ENCODE measurements at places on chromosomes 5 and 9.

DNA sequence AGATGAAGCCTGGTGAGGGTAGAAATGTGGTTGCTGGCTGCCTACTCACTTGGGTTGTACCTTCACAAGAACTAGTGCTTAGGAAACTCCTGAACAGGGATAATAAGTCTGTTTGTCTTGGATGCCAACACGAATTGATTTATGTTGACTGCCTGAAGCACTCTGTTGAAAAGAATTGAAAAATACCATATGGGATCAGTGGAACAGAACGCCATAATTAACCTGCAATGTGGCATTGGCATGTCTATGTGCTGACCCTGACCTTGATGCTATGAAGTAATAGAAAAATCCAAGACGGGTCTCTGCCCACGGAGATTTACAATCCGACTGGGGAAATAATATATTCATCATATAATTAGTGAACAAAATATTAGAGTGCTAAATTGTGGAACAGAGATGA is 10.5 kb downstream of the LIX1 start:
- DNase-seq: no peak

DNA sequence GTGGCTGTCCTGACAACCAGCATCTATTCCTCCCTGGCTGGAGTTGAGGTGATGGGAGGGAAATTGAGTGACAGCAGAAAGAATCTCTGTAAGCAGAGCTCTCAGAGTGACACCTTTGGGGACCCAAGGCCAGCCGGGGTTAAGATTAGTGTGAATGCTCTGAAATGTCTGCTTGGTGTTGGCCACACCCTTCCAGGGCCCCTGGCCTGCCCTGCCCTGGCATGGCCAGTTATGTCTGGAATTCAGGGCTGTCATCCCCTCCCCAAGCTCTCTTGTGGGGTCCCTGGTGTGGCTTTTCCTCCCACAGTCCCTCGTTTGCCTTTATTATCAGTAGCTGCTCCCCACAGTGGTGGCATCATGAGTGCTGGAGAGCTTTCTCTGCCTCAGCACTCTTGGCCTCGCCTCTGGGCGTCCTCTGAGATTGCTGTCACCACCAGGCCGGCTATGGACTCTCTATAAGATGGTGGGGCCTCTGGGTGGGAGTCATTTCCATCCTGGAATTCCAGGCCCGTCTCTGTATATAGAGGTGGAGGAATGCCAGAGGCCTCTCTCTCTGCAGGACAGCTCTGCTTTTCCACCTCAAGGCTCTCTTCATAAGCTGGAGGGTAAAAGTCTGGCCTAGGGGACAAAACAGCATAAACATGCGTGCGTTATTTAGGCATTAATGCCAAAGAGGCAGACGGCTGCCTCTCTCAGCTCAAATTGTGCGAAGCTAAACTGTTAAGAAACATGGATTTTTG is 3.6 kb downstream of the TMEM252 start:
- DNase-seq: no peak

- no peak for DNase-seq
Measured at GRCh38 chr5:140561753-140562523, 2.5 kb downstream of the APBB3 start.

- DNase-seq: no peak
Measured at GRCh38 chr5:56517011-56517416, 283.9 kb upstream of the ANKRD55 start.

- DNase-seq: no peak
Measured at GRCh38 chr9:128729302-128729701, 5.4 kb upstream of the ZDHHC12 start.

GRCh38 chr9:78601957-78602565 is 305.1 kb downstream of the PSAT1 start:
- DNase-seq: no peak

- no peak for DNase-seq
Measured at GRCh38 chr9:137150617-137151457, 11.9 kb downstream of the GRIN1 start.

DNA sequence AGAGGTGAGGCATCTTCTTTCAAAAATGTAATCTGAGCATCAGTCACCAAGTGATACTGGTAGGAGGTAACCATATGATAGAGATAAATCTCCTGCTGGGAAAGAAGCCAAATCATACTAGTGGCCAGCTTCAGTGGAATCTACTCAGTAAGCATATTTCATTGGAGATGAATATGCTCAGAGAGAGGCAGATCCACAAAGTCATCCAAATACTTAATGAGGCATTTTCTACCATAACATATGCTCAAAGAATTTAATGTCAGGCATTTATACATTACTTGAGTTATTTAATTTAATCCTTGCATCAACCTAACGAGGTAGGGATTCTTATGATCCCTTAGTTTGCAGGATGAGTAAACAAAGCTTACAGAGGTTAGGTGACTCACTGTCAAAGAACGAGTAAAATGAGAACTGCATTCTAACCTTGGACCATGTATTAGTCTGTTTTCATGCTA is 50.9 kb upstream of the DMRTA1 start:
- DNase-seq: no peak

GRCh38 chr9:106593201-106593600 is 269.8 kb upstream of the ZNF462 start:
- DNase-seq: no peak

DNA sequence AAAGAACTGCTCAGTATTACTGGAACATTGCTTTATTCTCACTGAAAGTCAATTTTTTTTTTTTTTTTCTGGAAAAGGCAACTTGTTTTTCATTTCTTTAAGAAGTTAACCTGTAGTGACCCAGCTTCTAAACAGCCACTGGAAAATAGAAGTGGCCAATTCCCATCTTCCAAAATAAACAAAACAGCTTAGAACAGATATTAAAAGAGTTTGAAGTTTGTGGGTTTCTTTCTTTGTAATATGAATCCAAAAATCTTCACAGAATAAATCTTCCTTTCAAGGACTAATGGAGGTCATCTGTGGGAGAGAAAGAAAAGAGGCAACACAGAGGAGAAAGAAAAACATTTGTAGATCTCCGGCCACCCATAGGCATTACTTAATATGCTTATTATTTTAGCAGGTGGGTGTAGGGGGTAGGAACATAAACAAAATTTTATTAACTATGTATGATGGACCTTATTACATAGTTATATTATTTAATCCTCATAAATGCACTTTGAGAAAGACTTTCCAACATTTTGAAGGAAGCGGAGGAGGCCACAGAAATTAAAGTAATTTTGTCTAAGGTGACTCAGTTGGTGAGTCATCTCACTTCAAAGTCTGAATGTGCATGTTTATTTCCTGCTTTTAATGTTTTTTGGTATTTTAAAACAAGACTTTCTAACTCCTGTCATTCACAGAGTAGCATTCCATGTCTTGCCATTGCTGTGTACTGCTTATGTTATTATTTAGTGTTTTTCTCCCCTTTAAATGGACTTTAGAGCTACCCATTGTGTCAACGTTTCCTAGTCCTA is 1791.8 kb upstream of the WWC1 start:
- no peak for DNase-seq

- DNase-seq: no peak
Measured at GRCh38 chr5:33479311-33479710, 38.5 kb downstream of the TARS1 start.

DNA sequence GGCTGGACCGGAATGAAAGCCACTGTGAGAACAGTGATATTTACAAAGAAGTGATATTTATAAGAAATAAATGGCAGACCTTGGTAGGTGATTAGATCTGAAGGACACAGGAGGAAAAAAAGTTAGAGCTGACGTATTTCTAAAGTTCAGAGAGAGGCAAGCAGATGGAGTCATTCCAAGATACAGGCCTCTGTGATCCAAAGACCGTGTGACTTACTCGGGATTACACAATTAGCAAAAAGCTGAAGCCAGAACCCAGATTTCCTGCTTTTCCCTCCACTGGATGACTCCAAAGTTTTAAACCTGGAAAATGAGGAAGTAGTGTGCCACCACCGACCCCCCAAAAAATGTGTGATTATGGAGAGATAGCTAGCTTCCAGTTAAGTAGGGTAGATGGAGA is 3.1 kb upstream of the DOCK8 start:
- no peak for DNase-seq

- DNase-seq: no peak
Measured at GRCh38 chr9:19163631-19164030, 36.3 kb upstream of the PLIN2 start.

DNA sequence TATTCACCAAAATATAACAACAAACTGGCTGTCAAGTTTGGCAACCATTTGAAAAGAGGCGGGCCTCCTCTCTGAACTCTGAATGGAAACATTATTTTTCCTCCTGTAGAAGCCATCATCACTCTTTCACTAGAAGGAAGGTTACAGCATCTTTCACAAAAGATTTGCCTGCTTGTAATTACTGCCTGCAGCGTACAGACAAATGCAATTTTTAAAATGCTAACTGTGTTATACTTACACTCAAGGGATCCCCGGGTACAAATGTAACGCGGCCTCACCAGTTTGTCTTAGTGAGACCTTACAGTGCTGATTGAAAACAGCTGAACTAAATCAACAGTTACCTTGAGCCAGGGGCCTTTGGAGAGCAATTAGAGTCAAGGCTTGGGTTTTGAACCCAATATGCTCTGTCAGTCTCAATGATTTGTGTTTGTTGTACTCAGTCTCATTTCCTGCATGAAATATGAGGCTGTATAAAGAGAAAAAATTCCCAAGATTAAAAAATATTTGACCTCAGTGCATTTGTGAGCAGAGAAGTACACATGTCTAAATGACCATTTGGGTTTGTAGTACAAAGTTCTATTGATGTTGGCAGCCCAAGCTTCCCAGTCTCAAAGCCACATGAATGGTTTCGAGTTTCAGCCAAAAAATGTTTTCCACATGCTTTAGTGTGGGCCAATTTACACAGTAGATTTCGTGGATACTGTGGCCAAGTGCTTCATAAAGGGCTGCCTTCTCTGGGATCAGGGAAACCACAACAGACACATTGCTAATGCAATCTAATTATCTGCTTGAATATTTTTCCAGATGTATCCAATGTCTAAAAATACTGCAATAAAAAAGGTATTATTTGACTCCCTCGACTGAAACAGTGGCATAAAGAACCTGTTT is 500.0 kb downstream of the SPATA31D1 start:
- DNase-seq: no peak

GRCh38 chr9:132997591-132997990 is 19.1 kb downstream of the GFI1B start:
- DNase-seq: no peak

GRCh38 chr9:121822093-121823085 is 171.0 kb downstream of the DAB2IP start:
- no peak for DNase-seq

DNA sequence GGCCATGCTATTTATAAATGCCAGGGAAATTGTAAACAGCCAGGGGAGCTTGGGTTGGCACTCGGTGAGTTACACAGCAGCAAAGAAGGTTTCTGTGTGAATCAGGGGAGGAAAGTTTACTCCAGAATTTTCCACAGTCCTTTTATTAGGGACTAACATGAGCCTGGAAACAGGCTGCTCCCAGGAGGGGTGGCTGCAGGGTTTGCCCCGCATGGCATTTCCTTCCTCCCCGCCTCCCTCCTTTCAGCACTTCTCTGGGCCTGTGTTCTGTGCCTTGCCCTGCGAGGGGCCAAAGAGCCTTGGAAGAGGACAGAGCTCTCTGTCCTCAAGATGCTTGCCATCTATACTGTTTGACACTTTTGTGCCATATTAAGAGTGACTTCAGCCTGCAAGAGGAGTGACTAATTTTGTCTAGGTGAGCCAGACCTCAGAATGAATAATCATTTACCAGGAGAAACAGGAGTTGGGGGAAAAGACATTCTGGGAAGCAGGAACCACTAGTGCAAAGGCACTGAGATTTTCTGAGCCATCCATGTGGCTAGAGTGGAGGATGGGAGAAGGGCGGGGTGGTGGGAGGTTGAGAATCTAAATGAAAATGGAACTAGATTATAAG is 1.8 kb downstream of the GSN start:
- no peak for DNase-seq

DNA sequence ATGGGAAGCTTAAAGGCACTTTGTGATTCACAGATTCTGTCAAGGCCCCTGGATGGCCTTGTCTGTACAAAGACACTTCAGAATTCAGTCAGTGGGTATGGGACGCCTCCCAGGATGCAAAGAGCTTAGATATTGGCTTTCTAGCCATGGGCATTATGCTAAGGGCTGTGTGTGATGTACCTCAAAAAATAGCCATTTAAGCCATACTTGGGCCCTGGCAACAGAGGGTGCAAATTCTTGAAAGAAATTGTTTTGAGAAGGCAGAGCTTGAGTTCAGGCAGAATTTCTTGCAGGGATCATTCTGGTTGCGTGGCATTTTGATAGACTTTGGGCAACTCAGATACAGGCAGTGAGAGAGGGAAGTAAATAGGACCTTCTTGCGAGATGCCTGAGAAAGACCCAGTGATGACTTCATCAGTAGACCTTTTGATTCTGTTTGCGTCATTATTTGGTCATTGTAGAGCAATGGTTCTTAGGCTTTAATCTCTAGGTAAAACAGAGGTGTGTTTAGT is 3.9 kb downstream of the CYFIP2 start:
- no peak for DNase-seq

DNA sequence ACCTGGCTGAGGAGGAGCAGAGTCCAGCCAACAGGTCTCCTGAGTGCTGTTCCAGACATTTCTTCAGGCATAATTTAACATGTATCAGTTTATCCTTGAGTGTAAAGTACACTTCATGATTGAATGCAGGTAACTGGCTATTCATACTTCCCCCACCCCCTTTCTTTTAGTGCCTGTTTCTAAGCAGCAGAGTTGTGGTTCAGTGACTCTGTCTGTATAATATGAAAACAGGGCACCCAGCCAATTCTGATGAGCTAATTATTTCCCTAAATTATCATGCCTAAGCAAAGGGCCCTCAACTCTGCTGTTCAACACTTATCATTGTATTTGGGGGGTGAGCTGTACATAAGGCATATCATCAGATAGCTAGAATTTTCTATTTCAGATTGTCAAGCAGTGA is 51.9 kb upstream of the ZSWIM6 start:
- no peak for DNase-seq

DNA sequence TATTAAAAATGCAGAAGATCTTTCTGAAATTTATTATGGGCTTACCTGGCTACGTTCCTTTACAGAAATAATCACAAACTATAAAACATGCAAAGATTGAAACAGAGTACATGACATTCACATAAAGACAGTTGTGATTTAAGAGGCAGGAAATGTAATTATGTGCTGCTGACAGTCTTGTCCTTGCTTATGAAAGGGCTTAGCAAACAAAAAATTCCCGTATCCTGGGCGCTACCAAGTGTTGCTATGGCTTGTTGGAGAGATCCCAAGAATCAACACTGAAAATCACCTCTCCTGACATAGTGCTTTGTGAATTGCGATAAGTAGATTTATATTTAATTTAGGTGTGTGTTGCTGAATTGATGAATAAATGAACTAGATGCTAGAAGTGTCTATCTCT is 352.5 kb upstream of the C9orf72 start:
- no peak for DNase-seq

DNA sequence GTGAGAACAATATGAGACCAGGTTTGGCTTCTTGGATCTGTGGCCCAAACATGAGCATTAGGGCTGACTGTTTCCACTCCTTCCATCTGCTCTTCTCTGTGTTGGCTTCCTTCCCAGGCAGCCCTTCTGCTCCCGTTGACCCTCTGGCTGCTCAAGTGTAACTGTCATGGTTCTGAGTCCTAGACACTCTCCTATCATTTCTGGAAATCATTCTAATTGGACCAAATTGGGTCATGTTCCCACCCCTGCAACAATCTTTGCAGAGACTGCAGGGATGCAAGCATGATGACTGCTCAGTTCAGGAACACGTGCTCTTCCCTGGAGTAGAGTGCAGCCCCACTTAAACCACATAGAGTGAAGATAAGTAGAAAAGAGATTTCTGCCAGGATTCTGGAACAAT is 741.4 kb downstream of the TAF11L14 start:
- no peak for DNase-seq
